Posterior vena cava (tissue), 2 donors: ENCODE measurements at places on chromosomes 6 and 20.
A peak's percentile ranks its signal among the peaks of the same experiment; 100 is the strongest.

- DNase-seq: no peak
Measured at GRCh38 chr20:22673467-22673866, 89.1 kb upstream of the FOXA2 start.

DNA sequence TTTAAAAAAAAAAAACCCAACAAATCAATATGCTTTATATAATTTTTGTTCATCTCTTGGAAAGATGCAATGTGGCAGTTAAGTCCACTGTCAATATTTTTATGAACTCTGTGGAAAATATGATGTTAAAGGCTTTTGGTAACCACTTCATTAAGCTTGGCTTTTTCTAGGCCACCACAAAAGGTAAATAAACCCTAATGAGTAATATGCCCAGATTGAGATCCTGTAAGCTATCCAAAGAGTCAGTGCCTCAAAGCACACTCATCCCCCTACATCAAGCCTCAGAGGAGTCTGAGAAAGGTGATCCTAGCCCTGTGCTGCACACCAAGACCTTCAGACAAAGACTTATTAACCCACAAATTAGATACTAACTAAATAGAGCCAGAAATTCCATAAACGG lies 121.1 kb downstream of the CDC5L start:
- no peak for DNase-seq

DNA sequence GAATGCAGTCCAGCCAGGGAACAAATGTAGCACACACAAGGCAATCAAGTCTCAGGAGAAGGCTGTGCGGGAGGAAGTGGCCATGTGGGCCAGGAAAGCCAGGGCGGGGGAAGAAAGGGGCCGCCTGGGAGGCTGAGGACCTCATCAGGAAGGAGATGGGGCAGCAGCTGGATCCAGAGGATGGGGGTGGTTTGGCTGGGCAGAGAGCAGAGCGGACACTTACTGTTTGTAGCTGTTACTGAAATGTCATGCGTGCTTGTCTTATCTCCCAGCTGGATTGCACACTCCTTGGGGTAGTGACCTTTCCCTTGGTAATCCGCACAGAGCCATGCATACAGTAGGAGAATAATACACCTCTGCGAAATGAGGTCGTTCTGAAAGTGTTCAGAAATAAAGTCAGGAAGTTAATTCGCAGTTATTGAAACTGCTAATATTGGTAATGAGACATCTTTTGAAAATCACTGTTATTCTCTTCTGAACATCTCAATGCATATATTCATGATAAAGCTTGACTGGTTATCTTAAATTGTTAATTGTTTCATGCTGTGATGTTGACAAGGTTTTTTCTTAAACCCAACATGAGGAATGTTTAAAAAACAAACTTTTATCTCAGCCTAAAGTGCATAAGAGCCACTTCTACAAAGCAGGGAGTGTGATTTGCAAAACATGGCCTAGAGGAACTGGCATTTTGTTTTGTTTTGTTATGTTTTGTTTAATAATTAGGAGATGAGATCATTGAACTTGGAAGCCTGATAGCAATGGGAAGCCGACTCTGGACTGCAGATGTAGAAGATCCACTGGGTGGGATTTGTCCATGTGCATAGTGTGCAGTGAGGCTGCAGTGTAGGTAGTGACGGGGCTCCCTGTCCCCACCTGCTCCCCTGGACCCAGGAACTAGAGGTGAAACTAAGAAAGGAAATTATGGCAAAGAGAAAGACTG lies 18.0 kb upstream of the MAP3K4 start:
- DNase-seq: peak; percentile 82

- DNase-seq: no peak
Measured at GRCh38 chr20:58944610-58945009, 36.4 kb upstream of the NELFCD start.

GRCh38 chr6:3457710-3458602 lies 1.1 kb upstream of the SLC22A23 start:
- no peak for DNase-seq

DNA sequence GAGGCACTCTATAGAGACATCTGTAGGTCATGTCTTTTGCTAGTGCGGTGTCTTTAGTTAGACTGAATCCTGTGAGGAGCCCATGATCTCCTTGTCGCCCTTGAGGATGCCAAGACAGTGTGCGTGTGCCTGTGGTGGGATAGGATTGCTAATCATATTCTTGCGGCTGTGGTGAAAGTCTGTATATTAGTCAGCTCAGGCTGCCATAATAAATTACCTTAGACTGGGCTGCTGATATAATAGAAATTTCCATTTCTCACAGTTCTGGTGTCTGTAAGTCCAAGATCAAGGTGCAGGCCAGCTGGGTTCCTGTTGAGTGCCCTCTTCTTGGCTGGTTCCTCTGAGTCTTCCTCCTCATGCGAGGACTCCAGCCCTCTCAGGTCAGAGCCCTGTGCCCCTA lies 141.2 kb downstream of the JARID2 start:
- no peak for DNase-seq
